Activated B cell treated with CpG ODN at 0.5 μM for 24 hours (primary cell): ENCODE measurements at places on chromosomes 12 and 14. TPM values are rescaled to one million over a fixed set of nuclear protein-coding genes. Genes with fewer than 3 reads are reported as not detected.
A peak's percentile ranks its signal among the peaks of the same experiment; 100 is the strongest.

DNA sequence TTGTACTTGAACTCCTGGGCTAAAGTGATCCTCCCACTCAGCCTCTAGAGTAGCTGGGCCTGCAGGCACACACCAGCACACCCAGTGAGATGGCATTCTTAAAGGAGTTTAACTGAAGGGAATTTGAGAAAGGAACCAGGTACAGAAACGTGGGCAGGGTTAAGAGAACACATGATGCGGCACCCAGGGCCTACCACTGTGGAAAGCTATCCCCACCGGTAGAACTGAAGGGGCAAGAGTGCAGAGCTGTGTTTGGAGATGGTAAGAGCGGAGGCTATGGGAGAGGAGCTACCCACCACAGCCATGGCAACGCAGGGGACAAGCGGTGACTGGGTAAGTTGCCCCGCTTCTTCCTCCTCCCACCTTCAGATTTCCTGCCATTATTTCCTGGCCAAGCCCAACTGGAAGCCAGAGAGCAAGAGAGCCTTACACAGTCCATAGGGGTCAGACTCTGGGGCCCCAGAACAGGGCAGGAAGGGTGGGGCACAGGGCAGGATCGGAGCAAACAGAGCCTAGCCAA is 46.5 kb downstream of the SOCS2 start:
- no peaks in the 10 kb centered on the region for H3K27me3 ChIP-seq
- no peak for DNase-seq
- no peak overlapping the region for H3K27ac ChIP-seq
- no peaks in the 10 kb centered on the region for H3K4me1 ChIP-seq
- no peak overlapping the region for H3K4me3 ChIP-seq
- no peaks in the 10 kb centered on the region for H3K36me3 ChIP-seq

The ADCK1 gene
- 8.6 and 10.4 TPM in 2 replicates for total RNA-seq

GRCh38 chr12:12551115-12551514 is 11.5 kb downstream of the DUSP16 start:
- H3K27me3 ChIP-seq = no peaks in the 10 kb centered on the region
- peaks cover 6% of the 10 kb centered on the region for H3K4me1 ChIP-seq

- H3K4me3 ChIP-seq = no peak overlapping the region
- DNase-seq = no peak
- no peaks in the 10 kb centered on the region for H3K4me1 ChIP-seq
- peaks cover 22% of the 10 kb centered on the region for H3K27me3 ChIP-seq
Measured at GRCh38 chr14:72256055-72256454, 323.8 kb downstream of the RGS6 start.

The ETV6 gene
- 116 and 130 TPM in 2 replicates for total RNA-seq

- H3K4me3 ChIP-seq = no peak overlapping the region
- H3K36me3 ChIP-seq = no peaks in the 10 kb centered on the region
- H3K27me3 ChIP-seq = no peaks in the 10 kb centered on the region
- DNase-seq = no peak
- no peak overlapping the region for H3K27ac ChIP-seq
Measured at GRCh38 chr12:126907900-126908764, 1358.8 kb upstream of the TMEM132C start.

GRCh38 chr14:23185063-23185462 is 1.6 kb upstream of the SLC7A8 start:
- no peak overlapping the region for H3K4me3 ChIP-seq
- no peak for DNase-seq
- H3K27me3 ChIP-seq = peaks cover 10% of the 10 kb centered on the region
- H3K27ac ChIP-seq = no peak overlapping the region
- no peaks in the 10 kb centered on the region for H3K4me1 ChIP-seq

DNA sequence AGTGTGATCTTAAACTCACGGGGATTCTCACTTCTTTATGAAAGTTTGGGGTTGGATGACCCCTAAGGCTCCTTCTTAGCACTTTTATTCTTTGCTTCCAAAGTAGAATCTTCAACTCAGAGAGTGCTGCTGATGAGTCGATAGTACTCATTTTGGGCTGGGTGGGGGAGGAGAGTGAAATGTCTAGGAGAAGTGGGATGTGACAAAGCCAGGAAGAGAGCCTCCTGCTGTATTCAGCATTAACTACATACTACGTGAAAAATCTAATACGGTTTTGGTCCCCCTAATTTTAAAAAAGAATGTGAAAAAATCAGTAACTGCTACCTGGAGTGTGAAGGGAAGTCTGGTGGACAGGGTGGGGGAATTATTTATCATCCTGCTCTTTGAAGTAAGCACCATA is 148.3 kb downstream of the SAMD4A start:
- peaks cover 2% of the 10 kb centered on the region for H3K36me3 ChIP-seq
- no peak overlapping the region for H3K4me3 ChIP-seq
- no peak overlapping the region for H3K27ac ChIP-seq

The SLC10A1 gene
- total RNA-seq = not detected in 2 replicates

- H3K4me1 ChIP-seq = no peaks in the 10 kb centered on the region
- no peak overlapping the region for H3K4me3 ChIP-seq
- no peak overlapping the region for H3K27ac ChIP-seq
- no peaks in the 10 kb centered on the region for H3K27me3 ChIP-seq
Measured at GRCh38 chr12:38838056-38838850, 67.1 kb downstream of the CPNE8 start.

DNA sequence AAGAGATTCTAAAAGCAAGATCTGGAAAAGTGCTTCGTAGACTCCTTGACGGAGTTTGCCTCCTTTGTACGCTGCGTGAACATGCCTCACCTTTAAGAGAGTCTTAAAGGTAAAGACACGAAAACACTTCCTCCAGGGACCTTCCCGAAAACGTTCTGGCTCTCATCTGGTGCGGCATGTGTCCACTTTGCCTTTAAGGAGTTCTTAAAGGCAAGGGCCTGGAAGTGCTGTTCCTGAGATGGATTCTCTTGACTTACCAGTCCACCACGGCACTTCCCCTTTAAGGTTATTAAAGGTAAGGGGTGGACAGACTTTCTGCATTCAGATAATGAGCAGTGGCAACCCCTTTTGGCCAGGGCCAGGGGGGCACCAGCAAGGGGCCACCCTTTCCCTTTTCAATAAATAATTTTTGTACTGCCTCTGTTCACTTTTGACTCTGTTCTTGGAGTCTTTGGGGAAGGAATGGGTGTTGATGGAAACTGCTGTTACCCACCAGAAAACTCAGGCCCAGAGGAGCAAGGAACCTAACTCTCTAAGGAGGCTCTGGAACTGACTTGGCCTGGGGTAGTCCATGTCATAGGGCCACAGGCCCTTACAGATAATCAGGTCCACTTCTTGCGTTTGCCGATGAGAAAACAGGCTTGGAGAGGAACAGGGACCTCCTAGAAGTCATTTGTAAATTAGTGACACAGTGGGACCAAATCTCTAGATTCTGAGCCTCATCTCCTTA is 4.4 kb downstream of the REM2 start:
- H3K27me3 ChIP-seq = no peaks in the 10 kb centered on the region
- H3K36me3 ChIP-seq = peaks cover 16% of the 10 kb centered on the region
- H3K4me3 ChIP-seq = peak overlapping the region; percentile 90

The RIMKLB gene
- total RNA-seq = 31.0 and 31.9 TPM in 2 replicates

DNA sequence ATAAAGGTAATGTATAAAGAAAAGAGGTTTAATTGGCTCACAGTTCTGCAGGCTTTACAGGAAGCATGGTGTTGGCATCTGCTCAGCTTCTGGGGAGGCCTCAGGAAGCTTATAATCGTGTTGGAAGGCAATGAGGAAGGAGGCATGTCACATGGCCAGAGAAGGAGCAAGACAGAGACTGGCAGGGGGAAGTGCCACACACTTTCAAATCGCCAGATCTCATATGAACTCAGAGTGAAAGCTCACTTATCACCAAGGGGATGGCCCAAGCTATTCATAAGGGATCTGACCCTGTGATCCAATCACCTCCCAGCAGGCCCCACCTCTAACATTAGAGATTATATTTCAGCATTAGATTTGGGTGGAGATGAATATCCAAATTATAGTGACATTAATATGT is 26.3 kb downstream of the LDHB start:
- H3K27me3 ChIP-seq = no peaks in the 10 kb centered on the region
- DNase-seq = no peak
- no peaks in the 10 kb centered on the region for H3K4me1 ChIP-seq
- H3K27ac ChIP-seq = no peak overlapping the region

GRCh38 chr14:96989306-96989705 is 192.1 kb downstream of the VRK1 start:
- no peaks in the 10 kb centered on the region for H3K36me3 ChIP-seq
- H3K27ac ChIP-seq = no peak overlapping the region
- peaks cover 38% of the 10 kb centered on the region for H3K4me1 ChIP-seq
- no peak overlapping the region for H3K4me3 ChIP-seq
- no peak for DNase-seq

- no peak for DNase-seq
- no peaks in the 10 kb centered on the region for H3K36me3 ChIP-seq
- H3K27me3 ChIP-seq = no peaks in the 10 kb centered on the region
- no peak overlapping the region for H3K4me3 ChIP-seq
- H3K4me1 ChIP-seq = peaks cover 7% of the 10 kb centered on the region
- no peak overlapping the region for H3K27ac ChIP-seq
Measured at GRCh38 chr12:90829044-90829443, 125.9 kb downstream of the CCER1 start.

DNA sequence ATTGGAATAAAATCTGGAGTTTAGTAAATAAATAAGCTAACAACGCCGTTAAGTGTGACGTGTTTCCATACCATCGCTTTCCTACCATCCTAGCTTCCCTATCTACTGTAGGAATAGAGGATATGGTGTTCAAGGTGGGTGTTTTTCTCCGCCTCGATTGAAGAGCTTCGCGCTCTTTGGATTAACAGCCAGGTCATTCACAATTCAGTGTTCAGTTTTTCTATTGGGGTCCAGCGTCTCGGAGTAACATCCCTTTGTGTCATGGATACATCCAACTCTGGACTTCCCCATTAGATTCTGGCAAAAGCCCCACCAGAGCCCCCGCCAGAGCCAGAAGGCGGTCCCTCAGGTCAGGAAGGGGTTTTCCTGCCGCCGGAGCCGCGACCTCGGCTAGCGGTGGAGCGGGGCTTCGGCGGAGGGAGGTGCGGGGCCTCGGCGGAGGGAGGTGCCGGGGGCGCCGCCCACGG is 1.2 kb upstream of the SRGAP1 start:
- no peak for DNase-seq
- H3K4me1 ChIP-seq = peaks cover 9% of the 10 kb centered on the region
- peaks cover 2% of the 10 kb centered on the region for H3K36me3 ChIP-seq
- H3K4me3 ChIP-seq = peak overlapping the region; percentile 57
- peaks cover 23% of the 10 kb centered on the region for H3K27me3 ChIP-seq

DNA sequence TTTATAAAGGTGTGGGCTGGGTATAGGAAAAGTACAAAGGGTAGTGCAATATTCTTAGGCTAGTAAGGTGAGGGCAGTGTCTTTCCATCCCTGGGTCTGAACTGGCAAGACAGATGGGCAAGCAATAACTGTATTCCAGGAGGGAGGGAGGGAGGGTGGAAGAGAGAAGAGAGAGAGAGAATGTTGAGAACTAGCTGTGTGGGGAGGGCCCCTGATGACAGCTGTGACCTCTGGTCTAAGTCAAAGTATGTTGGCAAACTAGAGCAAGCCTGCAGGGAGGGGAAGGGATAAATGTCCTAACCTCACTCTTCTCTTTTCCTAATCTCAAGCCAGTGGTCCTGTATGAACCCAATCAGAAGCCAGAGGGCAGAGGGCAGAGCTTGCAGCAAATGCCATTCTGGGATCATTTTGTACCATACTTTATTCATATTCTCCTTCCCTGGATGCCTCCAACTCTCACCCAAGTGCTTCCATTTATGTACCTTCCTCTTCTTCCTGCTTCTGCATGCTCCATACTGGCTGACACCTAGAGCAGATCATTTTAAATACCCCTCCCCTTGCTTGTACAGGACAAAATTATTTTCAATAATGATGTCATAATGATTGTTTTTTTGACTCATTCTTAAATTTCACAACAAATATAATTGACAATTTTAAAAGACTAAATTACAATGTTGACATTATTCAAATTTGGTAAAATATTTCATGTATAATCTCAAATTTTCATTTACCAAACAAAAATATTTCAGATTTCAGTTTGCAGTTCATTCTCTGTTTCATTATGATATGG is 75.9 kb downstream of the AKAP6 start:
- no peak overlapping the region for H3K4me3 ChIP-seq
- H3K27me3 ChIP-seq = no peaks in the 10 kb centered on the region
- no peak overlapping the region for H3K27ac ChIP-seq

DNA sequence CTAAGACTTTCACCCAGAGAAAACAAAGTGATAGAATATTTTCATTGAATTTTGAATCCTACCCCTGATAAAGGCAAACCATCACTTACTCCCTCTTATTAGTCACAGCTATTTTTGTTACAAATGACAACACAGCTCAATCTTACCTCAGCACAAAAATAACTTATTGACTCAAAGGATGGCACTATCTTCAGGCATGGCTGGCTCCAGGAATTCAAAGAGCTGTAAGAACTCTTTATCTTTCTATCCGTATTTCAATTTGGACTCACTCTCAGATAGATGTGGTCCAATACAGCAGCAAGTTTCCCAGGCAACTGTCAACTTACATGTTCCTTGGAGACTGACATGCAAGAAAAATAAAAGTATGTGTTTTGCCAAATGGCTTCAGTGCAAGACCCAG is 709.4 kb upstream of the MDGA2 start:
- no peaks in the 10 kb centered on the region for H3K27me3 ChIP-seq
- no peak overlapping the region for H3K4me3 ChIP-seq
- H3K4me1 ChIP-seq = no peaks in the 10 kb centered on the region
- no peaks in the 10 kb centered on the region for H3K36me3 ChIP-seq
- no peak for DNase-seq

GRCh38 chr12:48861111-48861510 is 4.6 kb downstream of the RND1 start:
- H3K4me1 ChIP-seq = peaks cover 30% of the 10 kb centered on the region
- no peaks in the 10 kb centered on the region for H3K27me3 ChIP-seq
- peaks cover 5% of the 10 kb centered on the region for H3K36me3 ChIP-seq
- H3K27ac ChIP-seq = no peak overlapping the region
- no peak for DNase-seq

The ACRBP gene
- total RNA-seq = 5.4 and 7.7 TPM in 2 replicates

The PLEK2 gene
- total RNA-seq = not detected in 2 replicates

GRCh38 chr12:47189728-47190127 is 110.0 kb upstream of the AMIGO2 start:
- H3K4me3 ChIP-seq = no peak overlapping the region
- no peak for DNase-seq
- H3K4me1 ChIP-seq = peaks cover 71% of the 10 kb centered on the region
- peak overlapping the region; percentile 26 for H3K27ac ChIP-seq

The SSTR1 gene
- total RNA-seq = not detected in 2 replicates

DNA sequence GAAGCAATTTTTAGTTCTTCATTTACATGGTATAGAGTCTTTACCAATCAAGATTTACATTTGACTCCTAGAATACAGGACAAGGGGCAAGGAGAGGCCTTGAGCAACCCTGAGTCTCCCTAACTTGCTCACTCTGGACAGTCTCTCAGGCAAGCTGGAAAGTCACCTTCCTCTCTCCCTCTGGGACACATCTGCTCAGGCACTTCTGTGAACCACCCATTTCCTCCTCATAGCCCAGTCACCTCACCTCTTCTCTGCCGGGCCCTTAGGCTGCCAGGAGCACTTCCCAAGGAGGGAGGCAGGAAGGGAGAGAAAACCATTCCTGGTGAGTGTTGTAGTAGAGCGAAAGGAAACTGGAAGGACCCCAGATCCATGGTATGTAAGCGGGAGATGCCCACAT is 202.8 kb downstream of the TTC7B start:
- H3K27me3 ChIP-seq = no peaks in the 10 kb centered on the region
- no peak for DNase-seq
- no peaks in the 10 kb centered on the region for H3K36me3 ChIP-seq
- H3K4me1 ChIP-seq = no peaks in the 10 kb centered on the region
- H3K4me3 ChIP-seq = no peak overlapping the region

The TAS2R8 gene
- total RNA-seq = not detected in 2 replicates

The GPR135 gene
- 1.3 and 1.5 TPM in 2 replicates for total RNA-seq
